ENCODE measurements at places on chromosomes 4 and X.

DNA sequence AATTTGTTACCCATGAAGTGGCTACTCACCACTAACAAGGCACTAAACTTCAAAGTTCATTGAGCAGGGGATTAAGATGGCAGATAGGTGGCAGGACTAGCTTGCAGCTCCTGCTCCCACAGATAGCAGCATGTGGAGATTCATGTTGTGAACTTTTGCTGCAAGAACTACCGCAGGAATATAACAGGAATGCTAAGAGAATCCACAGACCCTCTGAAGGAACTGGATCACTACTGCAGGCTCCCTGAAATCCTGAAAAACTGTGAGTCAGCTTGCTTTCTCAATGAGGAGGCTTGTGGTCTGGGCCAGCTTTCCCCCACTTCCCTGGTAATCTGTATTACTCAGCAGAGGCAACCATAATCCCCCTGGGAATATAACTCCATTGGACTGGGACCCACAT is 118.5 kb upstream of the VCX2 start:
- no peak for DNase-seq

DNA sequence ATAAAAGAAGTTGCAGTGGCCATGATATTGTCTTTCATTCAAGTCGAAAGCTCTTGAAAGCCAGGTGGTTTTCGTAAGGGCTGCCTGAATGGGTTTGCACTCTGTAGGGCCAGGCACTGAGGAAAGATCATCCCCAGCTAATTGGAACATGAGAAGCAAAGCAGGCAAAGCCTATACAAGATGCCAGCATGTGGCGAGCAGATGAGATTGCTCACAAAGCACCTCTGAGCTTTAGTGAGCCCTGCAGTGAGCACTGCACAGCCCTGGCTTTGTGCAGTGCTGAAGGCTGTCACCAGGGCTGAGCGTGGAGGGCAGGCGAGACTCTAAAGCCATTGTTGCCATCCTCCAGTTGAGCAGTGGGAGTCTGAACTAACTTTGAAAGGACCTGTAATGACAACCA is 53.8 kb downstream of the HADH start:
- no peak for DNase-seq

GRCh38 chr4:6372649-6373525 is 99.5 kb downstream of the PPP2R2C start:
- DNase-seq = no peak

GRCh38 chrX:39969099-39969818 is 128.5 kb downstream of the BCOR start:
- peak; percentile 54 for DNase-seq

- DNase-seq = no peak
Observed at GRCh38 chr4:156559346-156559745, 412.3 kb downstream of the PDGFC start.
